CD4-positive, alpha-beta memory T cell (primary cell): ENCODE measurements at places on chromosomes 2 and 18.
A peak's percentile ranks its signal among the peaks of the same experiment; 100 is the strongest.

GRCh38 chr18:35361570-35362321 is 15.4 kb downstream of the ZNF396 start:
- DNase-seq, result no peak

- peak; percentile 7 for DNase-seq
Measured at GRCh38 chr2:121529439-121530211, 1.1 kb upstream of the RNU4ATAC start.

GRCh38 chr2:197208841-197209240 is 101.7 kb downstream of the ANKRD44 start:
- no peak for DNase-seq

DNA sequence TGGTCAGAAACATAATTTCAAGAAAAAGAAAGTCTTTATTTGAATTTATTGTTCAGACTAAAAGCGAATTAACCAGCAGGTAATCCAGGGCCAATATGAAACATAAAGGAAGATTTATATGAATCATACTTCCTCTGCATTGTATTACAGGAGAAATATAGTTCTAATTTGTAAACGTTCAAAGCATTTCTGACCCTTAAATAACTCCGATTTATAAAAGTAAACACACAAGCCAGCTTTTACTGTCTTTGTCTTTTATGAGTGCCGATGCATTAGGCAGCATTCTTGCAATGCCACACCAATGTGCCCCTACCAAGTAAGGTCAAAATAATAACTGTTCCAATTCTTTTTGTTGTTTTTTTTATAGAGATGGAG is 118.8 kb upstream of the RBBP8 start:
- DNase-seq, result no peak

- DNase-seq, result no peak
Measured at GRCh38 chr2:170237572-170238120, 59.7 kb downstream of the MYO3B start.

GRCh38 chr2:239959059-239959971 is 65.8 kb downstream of the NDUFA10 start:
- no peak for DNase-seq

DNA sequence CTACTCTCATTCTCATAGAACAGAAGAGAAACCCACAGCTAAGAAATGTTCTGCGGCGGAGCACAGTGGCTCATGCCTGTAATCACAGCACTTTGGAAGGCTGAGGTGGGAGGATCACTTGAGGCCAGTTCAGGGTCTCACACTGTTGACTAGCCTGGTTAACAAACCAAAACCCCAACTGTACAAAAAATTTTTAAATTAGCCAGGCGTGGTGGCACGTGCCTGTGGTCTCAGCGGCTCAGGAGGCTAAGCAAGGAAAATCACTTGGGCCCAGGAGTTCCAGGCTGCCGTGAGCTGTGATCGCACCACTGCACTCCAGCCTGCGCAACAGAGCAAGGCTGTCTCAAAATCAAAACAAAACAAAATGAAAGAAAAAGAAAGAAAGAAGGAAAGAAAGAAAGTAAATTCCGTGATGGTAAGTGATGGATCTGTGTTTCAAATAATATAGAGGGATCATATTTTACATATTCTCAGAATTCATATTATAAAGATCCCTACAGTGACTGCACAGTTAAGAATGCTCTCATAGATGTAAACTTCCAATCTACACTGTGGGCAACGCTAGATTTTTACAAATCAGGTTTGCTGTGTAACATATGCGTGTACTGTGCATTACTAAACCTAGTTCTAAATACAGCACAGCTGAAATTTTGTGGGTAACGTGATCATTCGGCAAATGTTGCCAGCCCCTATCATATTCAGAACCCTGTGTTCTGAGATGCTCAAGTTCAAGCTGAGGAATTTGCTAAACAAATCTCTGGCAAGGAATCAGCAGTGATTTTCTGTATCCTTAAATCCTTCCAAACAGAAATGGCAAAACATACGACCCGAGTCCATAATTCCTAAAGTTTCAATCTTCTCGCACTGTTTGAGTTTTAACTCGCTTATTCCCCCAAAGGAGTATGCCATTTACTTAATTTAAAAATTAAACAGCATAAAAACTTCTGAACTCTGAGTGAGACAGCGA is 1.2 kb upstream of the RAB12 start:
- DNase-seq, result no peak

DNA sequence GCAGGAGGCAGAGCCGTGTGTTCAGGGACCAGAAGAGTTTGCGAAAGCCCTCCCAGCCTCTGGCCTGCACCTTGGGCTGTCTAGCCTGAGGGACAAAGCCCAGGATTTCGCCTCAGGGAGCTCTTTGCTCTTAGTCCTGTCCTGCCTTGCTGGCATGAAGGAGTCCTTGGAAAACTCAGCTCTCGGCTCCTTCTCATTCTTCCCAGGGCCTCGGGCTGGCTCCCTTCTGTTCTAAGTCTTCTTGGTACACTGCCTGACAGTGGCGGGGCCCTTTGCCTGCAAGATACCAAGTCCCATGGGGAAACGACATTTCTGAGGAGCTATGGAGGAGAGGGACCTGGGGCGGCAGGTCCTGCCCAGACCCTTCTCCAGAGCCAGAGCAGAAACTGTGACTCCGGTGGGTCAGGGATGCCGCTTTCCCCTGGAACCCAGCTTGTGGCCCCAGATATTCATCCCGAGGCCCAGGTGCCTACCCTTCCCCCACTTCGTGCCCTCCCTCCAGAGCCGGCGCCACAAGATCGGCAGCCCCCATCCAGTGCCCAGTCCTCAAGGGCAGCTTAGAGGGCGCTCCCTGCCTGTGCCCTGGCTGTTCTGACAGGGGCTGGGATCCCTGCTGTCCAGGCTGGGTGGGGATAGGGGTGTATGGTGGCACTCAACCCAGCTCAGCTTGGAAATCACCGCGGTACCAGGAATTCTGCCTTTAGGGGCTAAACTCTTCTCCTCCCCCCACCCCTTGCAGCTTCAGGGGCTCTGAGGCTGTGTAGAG is 5.5 kb upstream of the CYP26B1 start:
- no peak for DNase-seq

DNA sequence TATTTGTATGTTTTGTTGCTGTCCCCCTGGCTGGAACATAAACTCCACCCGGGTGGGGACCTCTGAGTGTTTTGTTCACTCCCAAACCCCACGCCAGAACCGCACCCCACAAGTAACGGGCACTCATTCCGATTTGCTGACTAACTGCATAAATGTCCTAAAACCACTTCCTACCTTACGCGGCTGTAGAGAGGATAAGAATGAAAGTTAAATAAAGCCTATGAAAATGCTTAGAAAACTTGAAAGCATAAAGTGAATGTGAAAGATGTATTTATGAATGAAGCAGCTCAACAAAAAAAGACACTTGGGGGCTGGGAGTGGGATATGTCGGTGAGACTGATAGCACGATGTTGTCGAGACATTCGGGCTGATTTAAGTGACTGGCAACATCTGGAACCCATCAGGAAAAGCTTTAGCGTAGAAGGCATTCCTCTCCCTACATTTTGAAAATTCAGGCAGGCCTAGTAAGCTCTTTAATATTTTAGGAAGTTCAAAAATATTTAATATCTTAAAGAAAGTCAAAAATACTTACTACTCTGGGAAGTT is 206.7 kb downstream of the SH3RF3 start:
- no peak for DNase-seq

GRCh38 chr2:47903781-47904490 is 2.4 kb downstream of the FBXO11 start:
- no peak for DNase-seq

DNA sequence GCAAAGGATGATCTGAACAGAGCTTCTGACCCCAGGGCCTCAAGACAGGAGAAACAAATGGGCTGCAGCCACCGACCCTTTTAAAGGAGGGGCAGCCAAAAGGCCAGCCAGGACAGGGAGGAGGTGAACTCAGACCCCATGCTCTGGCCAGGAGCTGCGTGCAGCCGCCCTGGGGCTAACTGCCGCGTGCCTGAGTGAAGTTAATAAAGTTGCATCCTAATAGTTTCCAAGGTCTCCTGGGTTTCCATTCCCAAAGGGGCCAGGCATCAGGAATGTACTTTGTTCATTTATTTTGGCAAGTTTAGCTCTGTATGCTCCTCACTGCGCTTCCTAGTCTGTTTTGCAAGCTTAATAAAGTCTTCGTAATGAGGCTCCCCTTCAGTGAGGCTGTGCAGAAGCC is 60.7 kb downstream of the EN1 start:
- DNase-seq, result no peak

GRCh38 chr2:163185160-163185559 is 346.6 kb upstream of the KCNH7 start:
- DNase-seq, result no peak

- no peak for DNase-seq
Measured at GRCh38 chr2:16899958-16900357, 234.3 kb upstream of the CYRIA start.

DNA sequence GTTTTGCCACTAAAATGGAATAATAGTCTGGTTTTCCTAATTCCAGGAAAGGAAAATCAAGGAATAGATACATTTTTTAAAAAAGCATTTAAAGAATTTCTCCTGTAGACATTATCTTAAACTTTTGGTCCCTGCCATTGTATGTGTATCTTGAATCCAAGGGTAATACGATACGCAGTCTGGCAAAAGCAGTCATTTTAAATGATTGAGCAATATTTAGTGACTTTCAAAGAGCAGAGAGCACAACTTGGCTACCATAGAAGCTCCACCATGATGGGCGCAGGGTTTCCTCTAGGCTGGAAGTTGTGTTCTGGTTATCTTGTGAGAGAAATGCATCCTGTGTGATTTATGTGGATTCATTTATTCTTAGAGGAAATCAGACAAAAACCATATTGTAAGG is 92.9 kb downstream of the NEDD4L start:
- no peak for DNase-seq

DNA sequence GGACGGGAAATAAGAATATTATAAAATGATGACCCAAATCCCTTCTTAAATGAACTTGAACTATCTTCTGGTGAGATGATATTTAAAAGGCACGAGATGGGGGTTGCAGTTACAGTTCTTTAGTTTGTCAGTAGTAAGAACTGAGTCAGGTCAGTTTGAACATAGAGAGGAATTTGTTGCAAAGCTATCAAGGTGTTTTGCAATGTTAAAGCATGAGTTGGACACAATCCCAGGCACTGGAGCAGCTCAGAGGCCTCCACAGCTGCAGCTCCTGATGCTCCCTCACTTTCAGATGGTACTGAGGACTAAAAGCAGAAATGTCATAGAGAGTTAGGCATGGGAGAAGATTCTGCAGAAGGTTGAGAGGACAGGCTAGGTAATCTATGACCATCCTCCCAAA is 236.0 kb downstream of the BCL2 start:
- DNase-seq, result no peak

GRCh38 chr2:173567493-173567892 is 212.8 kb downstream of the CDCA7 start:
- no peak for DNase-seq

DNA sequence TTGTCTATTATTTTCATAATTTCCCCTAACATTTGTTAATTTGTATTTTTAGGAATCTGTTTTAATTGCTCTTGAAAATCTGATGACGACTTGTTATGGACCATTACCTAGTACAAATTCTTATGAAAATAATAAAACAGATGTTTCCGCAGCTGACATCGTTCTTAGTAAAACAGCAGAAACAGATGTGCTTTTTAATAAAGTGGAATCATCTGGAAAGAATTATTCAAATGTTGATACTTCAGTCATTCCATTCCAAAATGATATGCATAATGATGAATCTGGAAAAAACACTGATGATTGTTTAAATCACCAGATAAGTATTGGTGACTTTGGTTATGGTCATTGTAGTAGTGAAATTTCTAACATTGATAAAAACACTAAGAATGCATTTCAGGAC is 69.9 kb downstream of the PMS1 start:
- DNase-seq, result no peak

- no peak for DNase-seq
Measured at GRCh38 chr2:210527286-210527685, 29.1 kb upstream of the CPS1 start.

DNA sequence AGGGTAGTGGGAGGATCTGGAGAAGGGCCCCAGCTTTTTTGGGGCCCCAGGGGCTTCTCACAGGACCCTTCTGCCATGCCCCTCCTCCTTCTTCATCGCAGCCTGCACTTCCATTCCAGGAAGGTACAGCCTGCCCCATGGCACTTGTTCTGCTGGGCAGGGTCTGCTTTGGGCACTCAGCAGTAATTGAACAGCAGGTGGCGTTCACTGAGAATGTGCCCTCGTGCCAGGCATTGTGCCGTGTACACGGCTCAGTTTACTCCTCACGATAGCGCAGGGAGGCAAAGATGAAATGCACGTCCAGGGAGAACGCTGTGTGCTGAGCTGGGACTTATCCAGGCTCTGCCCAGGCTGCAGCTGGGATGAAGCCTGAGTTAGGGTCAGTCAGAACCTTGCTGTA is 54.8 kb upstream of the ASB18 start:
- no peak for DNase-seq

- no peak for DNase-seq
Measured at GRCh38 chr2:172481507-172482262, 54.3 kb downstream of the ITGA6 start.

DNA sequence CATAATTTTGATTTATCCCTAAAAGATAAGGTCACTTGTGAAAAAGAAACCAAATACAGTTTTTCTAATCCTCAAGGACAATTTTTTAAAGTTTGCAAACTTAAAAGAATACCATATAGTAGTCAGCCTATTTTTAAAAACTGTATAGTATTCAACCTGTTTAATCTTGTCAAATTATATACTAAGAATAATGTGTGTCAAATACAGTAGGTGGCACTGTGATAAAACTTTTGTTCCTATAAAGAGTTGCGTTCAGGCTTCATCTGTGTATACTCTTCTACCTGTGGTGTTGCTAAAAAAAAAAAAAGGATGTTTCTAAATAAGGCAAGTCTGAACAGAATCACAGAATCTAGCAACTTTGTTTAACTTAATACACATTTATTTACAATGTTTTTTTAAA is 68.6 kb downstream of the CCDC138 start:
- no peak for DNase-seq

GRCh38 chr2:156999661-157000060 is 257.8 kb upstream of the GALNT5 start:
- DNase-seq, result no peak

DNA sequence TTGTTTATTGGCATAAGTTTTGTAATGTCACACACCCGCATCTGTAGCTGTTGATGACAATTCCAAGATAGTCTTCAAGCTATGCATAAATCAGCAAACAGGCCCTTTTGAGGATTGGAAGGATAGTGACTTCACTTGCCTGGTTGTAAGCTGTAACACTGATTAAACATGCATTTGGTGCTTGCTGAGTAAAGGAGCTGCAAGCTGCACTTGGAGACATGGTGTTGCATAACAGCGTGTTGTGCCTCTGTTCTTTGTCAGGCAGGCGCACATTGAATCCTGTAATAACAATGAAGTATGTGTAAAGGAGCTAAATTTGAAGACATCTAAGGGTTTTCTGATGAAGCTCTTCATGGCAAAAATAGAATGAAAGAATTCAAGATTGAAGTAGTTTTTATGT is 68.7 kb upstream of the TTC27 start:
- DNase-seq, result no peak

DNA sequence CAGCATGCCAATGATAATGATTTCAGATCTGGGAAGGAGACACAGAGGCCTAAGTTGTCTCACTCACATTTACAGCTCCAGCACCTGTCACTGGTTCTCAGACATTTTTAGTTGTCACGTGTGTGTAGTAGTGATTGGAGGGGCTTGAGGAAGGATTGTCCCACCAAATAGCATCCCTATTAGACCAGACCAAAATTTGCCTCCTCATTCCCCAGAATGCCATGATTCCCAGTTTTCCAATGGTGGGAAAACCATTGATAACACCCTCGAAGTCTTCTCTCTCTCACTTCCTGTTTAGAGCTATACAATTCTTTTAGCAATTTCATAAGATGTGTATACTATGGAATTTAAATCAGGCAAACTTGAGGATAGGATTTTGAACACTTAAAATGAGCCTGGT is 52.5 kb downstream of the CCDC141 start:
- no peak for DNase-seq
